ENCODE measurements at places on chromosomes 1 and 21.

DNA sequence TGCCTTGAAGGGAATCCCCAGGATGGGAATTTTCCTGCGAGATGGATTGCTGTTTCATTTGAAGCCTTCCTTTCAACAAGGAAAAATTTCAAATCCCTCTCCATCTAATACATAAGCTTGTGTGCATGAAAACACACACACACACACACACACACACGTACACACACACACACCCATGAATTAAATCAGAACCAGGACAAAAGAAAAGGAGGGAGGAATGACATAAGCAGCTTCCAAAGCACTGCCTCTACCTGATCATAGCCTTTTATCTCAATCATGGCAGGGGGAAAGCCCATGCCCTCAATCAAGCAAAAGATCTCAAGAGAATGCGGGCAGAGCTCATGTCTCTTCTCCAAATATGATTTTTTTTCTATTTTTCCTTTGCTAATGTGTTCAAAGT lies 139.7 kb downstream of the SLC44A5 start:
- no peak for DNase-seq

- no peak for DNase-seq
Measured at GRCh38 chr1:8373581-8374241, 55.8 kb downstream of the SLC45A1 start.

DNA sequence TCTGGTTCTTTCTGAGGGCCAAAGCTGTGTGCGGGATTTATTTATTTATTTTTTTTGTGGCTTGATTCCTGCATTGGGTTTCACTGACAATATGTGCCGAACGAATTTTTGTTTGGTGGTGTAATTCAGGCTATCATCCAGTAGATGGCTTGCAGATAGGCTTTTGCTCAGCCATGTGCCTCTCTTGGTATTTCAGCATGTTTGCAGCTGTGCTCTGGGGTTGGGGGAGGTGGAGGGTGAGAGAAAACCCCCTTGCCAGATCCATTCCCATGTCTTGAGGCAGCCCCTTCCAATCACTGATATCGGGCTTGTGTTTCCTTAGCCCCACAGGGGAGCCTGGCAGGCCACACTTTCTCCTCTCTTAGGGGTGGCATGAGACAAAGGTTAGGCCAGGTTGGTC lies 302.4 kb downstream of the PTGER3 start:
- DNase-seq: no peak

DNA sequence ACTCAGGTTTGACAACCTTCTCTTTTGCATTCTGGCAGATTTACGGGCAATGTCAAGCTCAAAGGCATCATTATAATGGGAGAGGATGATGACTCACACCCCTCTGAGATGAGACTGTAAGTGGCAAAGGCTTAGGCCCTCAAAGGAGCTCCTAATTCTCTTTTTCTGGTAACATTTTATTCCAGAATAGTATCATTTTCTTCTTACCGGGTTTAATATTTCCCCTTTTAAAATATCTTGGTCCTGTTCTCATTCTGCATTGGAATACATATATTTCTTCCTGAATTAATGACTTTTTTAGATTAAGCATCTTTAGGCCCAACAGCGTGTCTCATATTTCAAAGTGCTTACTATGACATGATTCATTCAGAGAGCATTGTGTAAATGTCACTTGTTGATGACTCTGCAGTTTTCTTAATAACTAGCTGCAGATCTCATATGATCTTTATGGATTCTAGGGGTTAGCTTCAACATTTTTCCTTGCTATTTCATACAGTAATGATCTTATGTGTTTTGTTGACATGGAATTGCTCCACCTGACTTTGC lies 1.7 kb downstream of the PITHD1 start:
- DNase-seq: no peak

DNA sequence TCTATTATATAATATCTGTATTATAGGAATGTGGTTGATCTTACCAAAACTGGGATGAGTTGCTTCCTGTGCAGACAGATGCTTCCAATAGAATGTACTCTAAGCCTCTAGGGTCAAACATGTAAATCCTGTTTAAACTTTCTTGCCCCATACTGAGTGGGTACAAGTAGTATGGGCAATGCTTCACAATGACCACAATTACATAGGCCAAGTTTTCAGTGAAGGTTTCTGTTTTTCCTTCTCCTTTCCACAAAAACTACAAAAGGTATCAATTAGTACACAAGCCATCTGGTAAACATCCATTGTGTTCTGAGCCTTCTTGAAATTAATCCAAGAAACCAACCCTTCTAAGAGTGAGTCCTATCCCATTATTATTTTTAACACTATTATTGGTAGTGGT lies 16.8 kb downstream of the OTUD7B start:
- no peak for DNase-seq

DNA sequence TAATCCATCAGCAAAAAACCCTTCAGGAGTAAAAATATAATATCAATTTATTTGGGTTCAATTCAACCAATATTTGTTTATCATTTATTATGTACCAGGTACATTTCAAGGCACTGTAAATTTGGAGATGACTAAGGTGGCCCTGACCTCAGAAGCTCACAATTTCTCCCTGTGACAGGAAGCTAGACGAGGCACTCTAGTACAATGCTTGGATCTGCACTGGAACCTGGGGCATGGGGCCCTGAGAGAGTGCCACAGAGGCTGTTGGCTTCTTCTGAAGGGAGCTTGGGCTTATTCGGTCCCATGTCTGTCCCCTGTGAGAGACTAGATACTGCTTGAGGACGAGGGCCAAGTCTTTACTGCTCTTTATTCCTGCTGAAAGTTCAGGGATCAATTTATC lies 31.5 kb downstream of the RHOU start:
- DNase-seq: no peak

GRCh38 chr1:97050506-97050905 lies 328.9 kb downstream of the PTBP2 start:
- DNase-seq: no peak

DNA sequence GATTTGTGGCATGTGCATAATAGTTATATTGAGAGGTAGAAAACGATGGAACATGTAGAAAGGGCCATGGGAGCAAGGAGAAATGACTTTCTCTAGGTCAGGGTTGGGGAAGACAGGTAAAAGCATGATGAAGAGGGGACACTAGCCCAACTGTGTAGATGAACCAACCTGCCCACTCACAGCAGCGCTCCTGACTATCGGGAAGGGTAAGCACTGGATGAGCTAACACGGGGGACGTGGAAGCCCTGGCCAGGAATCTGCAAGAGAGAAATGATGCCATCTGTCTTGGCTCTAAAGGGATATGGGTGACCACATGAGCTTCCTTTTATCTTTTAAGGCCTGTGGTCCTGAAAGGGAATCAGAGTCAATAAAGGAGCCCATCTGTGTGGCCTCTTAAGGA lies 36.2 kb upstream of the TMEM125 start:
- DNase-seq: no peak

GRCh38 chr1:82318265-82318664 lies 517.5 kb downstream of the ADGRL2 start:
- DNase-seq: no peak

GRCh38 chr1:43786201-43786958 lies 79.0 kb downstream of the ST3GAL3 start:
- DNase-seq: no peak

- no peak for DNase-seq
Measured at GRCh38 chr1:30286988-30287839, 436.2 kb downstream of the MATN1 start.

- DNase-seq: no peak
Measured at GRCh38 chr1:31831397-31832378, 15.9 kb upstream of the SPOCD1 start.

- no peak for DNase-seq
Measured at GRCh38 chr1:84073266-84073665, 70.8 kb upstream of the PRKACB start.

GRCh38 chr1:228782662-228783417 lies 47.6 kb downstream of the RHOU start:
- DNase-seq: no peak

DNA sequence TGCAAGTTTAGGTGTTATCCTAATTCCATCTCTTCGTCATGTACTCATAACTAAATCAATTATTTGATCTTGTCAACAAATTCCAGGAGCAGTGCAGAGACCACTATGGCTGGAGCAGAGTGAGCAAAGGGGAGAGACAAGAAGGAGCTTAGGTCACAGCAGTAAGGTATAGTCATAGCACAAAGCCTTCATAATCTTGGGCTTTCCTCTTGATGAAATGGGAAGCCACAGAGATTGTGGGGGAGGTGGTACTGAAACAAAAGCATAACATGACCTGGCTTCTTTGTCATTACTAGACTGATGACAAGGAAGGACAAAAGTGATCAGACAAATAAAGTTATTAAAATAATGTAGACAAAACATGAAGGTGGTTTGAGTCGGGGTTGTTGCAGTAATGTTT lies 60.1 kb upstream of the PTGS2 start:
- DNase-seq: no peak

DNA sequence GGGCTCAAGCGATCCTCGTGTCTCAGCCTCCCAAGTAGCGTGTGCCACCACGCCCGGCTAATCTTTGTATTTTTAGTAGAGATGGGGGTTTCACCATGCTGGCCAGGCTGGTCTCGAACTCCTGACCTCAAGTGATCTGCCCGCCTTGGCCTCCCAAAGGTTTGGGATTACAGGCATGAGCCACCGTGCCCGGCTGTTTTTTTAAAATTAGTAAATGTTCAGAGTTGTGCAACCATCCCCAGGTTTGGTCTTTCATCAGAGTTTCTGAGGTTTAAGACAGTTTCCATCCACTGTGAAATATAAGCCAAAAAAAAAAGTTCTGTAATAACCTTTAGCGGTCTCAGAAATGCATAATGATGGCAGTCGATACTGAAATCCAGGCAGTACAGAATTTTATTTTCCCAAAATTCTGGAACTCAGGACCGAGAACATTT lies 550 bp upstream of the SYT11 start:
- no peak for DNase-seq

DNA sequence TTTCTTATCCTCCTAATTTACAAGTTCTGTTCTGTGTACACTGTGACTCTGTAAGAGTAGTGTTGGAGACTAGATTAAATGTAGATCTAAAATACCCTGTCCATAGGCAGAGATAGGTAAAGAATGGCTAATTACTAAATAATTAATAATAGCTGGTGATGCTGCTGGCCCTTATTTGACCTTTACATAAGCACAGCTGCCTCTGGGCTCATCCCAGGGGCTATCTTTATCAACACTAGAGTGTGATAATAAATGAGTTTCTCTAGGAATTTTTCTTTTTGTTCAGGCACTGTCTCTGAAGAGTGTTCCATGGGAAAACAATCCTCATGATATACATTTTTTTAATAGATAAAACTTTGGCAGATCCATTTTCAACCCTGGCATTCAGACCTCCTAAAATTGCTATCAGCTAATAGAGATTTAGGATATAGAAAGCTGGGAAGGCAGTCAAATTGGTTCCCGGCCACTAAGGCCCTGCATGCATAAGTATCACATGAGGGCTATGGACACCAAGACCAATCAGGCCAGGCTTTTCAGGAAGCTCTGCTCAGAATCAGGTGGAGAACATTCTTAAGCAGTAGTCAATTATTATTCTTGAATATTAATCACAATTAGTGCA lies 107.2 kb downstream of the ROR1 start:
- DNase-seq: no peak

- DNase-seq: no peak
Measured at GRCh38 chr1:109027841-109028240, 14.1 kb downstream of the WDR47 start.

- no peak for DNase-seq
Measured at GRCh38 chr1:55893155-55893554, 678.0 kb upstream of the USP24 start.

DNA sequence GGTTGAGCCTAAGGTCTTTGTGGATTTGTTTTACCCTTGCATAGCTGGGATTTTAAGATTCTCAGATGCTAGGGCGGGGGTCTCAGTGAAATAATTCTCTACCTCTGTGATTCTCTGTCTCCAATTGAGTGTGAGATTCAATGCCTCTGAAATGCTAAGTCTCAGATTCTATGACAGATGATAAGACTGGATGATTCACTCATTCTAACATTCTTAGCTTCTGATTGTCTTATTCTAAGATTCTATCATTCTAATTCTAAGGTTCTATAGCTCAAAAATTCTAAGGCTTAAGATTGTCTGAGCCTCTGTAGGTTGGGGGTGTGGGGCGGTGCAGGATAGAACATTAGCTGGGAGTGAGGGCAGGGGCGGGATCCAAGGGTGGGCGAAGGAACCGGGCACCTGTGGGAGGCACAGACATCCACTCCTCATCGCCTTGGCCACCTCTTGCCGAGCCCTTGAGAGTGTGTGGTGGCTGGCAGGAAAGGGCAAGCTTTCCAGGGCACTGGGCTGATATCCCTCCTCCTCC lies 29.5 kb downstream of the ADGRB2 start:
- no peak for DNase-seq

- no peak for DNase-seq
Measured at GRCh38 chr21:14977814-14978213, 87.0 kb downstream of the NRIP1 start.

GRCh38 chr21:32411350-32412161 lies 950 bp upstream of the EVA1C start:
- DNase-seq: peak; percentile 45

DNA sequence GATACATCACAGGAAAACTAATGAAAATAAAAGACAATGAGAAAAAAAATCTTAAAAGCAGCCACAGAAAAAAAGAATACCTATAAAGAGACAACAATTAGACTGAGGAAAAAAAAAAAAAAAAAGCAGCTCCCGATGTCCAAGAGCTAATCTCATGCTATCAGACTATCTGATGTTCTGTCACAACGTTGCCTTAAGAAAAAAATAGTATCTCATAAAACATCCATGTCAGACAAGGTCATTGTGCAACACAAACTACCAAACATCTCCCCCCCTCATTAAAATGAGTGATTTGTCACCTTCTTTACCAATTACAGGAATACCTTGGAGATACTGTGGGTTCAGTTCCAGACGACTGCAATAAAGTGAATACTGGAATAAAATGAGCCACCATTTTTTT lies 68.9 kb downstream of the ZNF644 start:
- DNase-seq: no peak

- no peak for DNase-seq
Measured at GRCh38 chr21:35478161-35479064, 429.3 kb upstream of the RUNX1 start.

- no peak for DNase-seq
Measured at GRCh38 chr1:234606784-234607108, 3.2 kb downstream of the IRF2BP2 start.
